Large intestine (tissue), 12 donors: ENCODE measurements at places on chromosomes 11 and 22.

- no peak for DNase-seq
Measured at GRCh38 chr22:46635756-46636155, 15.6 kb downstream of the GRAMD4 start.

DNA sequence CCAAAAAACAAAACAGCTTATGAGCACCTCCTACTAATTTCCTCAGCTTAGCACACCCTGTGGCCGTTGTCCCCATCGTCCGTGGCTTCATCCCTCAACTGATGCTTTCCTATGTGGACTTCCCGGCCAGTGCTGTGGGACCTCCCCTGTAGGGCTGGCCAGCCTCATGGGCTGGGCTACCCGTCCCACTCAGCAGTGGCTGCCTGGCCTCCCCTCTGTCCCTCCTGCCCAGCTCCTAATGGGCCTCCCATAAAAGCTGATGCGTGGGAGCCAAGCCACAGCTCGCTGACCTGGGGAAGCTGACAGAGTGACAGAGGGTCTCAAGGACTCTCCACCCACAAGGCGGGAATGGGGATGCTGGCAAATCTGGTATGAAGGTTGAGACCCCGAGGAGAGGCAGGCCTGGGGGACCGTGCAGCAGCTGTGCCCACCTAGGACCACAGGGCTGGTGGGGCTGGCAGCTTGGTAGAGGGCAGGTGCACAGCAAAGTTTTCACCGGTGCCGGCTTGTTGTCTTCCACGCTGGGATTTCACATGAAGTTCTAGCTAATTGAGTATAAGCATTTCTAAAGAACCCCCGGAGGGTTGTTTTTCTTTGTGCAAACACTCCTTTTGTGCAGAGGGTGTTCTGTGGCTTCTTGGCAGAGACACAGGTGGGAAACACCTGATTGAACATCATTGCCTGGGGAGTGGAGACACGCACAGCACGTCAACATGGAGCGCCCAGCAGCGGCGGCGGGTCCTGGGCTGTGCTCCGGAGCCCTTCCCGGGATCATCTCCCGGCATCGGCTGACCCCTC, 23.2 kb downstream of the TBX1 start:
- no peak for DNase-seq

DNA sequence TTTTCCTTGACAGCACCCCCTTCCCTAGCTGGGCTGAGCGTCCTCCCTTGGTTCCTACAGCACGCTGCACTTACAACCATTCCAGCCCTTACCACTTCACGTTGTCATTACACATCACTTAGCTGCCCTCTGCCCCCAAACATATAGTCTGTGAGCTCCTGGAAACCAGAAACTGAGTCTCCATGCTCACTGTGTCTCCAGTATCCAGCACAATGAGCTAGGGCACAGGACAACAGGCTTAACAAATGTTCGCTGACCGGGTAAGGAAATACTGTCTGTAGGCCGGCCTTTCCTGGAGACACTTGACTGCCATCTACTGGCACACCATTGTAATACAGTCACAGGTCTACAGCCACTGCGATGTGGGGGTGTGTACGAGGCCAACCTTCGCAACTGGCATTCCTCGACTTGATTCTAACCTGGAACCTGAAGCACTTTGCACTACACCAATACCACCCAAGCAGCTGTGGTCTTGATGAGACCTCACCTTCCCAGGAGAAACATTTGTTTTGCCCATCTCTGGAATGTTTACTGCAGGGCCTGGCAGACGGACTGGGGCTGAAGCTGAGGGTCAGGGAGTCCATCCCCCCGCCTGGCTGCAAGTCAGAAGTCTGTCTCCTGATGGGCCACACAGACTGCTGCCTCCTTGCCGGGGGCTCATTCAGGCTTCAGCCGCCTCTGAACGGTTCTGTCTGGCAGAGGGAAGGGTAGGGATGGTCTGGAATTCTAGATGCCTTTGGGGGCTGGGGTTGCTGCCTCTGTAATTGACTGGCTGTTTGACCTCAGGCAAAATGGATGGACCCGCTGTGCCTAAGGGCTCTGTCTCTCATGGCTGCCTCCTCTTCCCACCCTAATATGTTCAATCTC, 72.0 kb downstream of the SYN3 start:
- peak; percentile 81 for DNase-seq

- peak; percentile 3 for DNase-seq
Measured at GRCh38 chr11:30016588-30017363, at the start of gene KCNA4. TSS of gene KCNA4 (minus strand) at chr11:30017030. CDS start at chr11:30012678, 4,352 bp downstream.

GRCh38 chr22:49051491-49052022, 776.1 kb downstream of the BRD1 start:
- no peak for DNase-seq

- peak; percentile 47 for DNase-seq
Measured at GRCh38 chr11:61021661-61022212, 50.3 kb downstream of the CD6 start.

GRCh38 chr11:10945196-10945595, 87.3 kb upstream of the ZBED5 start:
- no peak for DNase-seq

GRCh38 chr11:69653406-69653960, 12.5 kb downstream of the CCND1 start:
- no peak for DNase-seq

- DNase-seq = no peak
Measured at GRCh38 chr11:28878025-28878424, 769.8 kb downstream of the METTL15 start.

GRCh38 chr11:70298243-70298915, 27.9 kb downstream of the PPFIA1 start:
- no peak for DNase-seq
